WTC11 (cell line): ENCODE measurements at places on chromosomes 4 and X. TPM values are rescaled to one million over a fixed set of nuclear protein-coding genes. Genes with fewer than 3 reads are reported as not detected.

GRCh38 chrX:110346681-110347080 lies 12.0 kb upstream of the RTL9 start:
- no peaks in the 10 kb centered on the region for H3K4me1 ChIP-seq
- no peaks in the 10 kb centered on the region; the same call in 1 of the 2 replicates for H3K27me3 ChIP-seq
- no peak overlapping the region for H3K27ac ChIP-seq
- no peaks in the 10 kb centered on the region for H3K36me3 ChIP-seq
- no peak overlapping the region for H3K4me3 ChIP-seq

DNA sequence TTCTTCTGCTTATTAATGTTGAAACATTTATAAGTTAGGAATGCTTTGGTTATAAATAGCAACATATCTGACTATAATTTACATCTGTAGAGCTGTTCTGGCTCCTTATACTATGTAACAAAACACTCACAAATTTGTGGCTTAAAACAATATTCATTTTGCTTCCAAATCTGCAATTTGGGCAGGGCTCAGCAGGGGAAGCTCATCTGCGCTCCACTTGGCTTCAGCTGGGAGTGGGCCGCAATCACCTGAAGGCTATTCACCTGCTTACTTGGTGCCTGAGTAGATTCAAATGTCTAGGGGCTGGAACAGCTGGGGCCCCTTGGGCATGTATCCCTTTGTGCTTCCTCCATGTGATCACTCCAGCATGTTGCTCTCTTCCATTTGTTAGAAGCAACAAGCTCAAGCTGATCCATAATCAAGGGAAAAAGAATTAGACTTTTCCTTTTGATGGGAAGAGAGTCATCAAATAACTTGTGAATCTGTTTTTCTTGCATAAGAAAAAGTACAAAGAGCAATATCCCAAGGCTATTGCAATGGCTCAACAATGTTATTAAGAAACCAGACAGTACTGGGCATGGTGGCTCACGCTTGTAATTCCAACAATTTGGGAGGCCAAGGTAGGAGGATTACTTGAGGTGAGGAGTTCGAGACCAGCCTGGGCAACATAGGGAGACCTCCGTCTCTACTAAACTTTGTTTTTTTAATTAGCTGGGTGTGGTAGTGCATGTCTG lies 34.8 kb upstream of the CBR4 start:
- no peak overlapping the region for H3K27ac ChIP-seq
- H3K27me3 ChIP-seq = no peaks in the 10 kb centered on the region
- H3K36me3 ChIP-seq = no peaks in the 10 kb centered on the region
- peaks cover 11% of the 10 kb centered on the region for H3K4me1 ChIP-seq
- no peak for DNase-seq

- H3K4me1 ChIP-seq = peaks cover 11% of the 10 kb centered on the region
- H3K27me3 ChIP-seq = no peaks in the 10 kb centered on the region
- H3K27ac ChIP-seq = no peak overlapping the region
- H3K4me3 ChIP-seq = no peak overlapping the region
- no peak for DNase-seq
Measured at GRCh38 chr4:167028976-167029375, 205.3 kb downstream of the SPOCK3 start.

- H3K27ac ChIP-seq = no peak overlapping the region
- H3K4me1 ChIP-seq = peaks cover 10% of the 10 kb centered on the region
- DNase-seq = peak; percentile 65
Measured at GRCh38 chrX:152821145-152821765, 9.3 kb downstream of the CETN2 start.

- peak; percentile 26 for DNase-seq
- H3K36me3 ChIP-seq = peaks cover 26% of the 10 kb centered on the region
- peak overlapping the region; percentile 94 for H3K27ac ChIP-seq
- H3K27me3 ChIP-seq = no peaks in the 10 kb centered on the region
Measured at GRCh38 chrX:12978205-12979025, 3.5 kb downstream of the TMSB4X start.

The FGF5 gene
- not detected in 3 replicates for total RNA-seq

The CSAG3 gene
- total RNA-seq = 13.0 to 14.1 TPM (median 13.2 TPM) in 3 replicates

GRCh38 chrX:30874851-30875250 lies 14.2 kb downstream of the TAB3 start:
- no peak for DNase-seq
- H3K27ac ChIP-seq = no peak overlapping the region; the same call in 1 of the 2 replicates
- no peaks in the 10 kb centered on the region for H3K36me3 ChIP-seq
- peaks cover 21% of the 10 kb centered on the region for H3K4me1 ChIP-seq

The VCX3A gene
- total RNA-seq = 0.25 to 0.76 TPM (median 0.55 TPM) in 3 replicates

GRCh38 chrX:129781134-129781672 lies 1.5 kb downstream of the SASH3 start:
- 0 out of 2 replicates have a peak, but pooled peaks cover 2% of the 10 kb centered on the region for H3K4me1 ChIP-seq
- no peak overlapping the region for H3K4me3 ChIP-seq
- no peak for DNase-seq
- no peak overlapping the region for H3K27ac ChIP-seq
- H3K27me3 ChIP-seq = no peaks in the 10 kb centered on the region; the same call in 1 of the 2 replicates
- H3K36me3 ChIP-seq = no peaks in the 10 kb centered on the region

DNA sequence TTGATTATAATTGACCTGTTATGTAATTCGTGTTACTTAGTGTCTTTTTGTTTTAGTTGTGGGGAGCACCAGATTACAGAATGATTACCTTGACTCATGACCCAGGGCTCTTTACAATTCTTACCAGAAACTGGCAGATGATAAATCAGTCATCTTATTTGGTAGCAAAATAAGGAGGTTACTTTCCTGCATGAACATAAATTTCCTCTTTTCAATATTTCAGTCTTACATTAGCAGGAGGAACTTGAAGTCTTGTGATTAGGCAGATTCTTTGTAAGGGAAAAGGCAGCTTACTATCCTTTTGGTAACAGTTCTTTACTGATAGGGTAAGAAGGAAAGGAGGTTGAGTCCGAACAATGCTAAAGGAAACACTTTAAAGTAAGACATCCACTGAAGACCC lies 26.0 kb upstream of the SLC25A5 start:
- no peak for DNase-seq
- no peaks in the 10 kb centered on the region for H3K36me3 ChIP-seq
- no peak overlapping the region for H3K27ac ChIP-seq
- no peaks in the 10 kb centered on the region for H3K27me3 ChIP-seq

The TEX13B gene
- 3.4 to 3.9 TPM (median 3.4 TPM) in 3 replicates for total RNA-seq

GRCh38 chr4:11614426-11614825 lies 185.7 kb upstream of the HS3ST1 start:
- H3K27ac ChIP-seq = no peak overlapping the region
- no peak for DNase-seq
- no peaks in the 10 kb centered on the region for H3K4me1 ChIP-seq
- H3K36me3 ChIP-seq = peaks cover 40% of the 10 kb centered on the region
- H3K27me3 ChIP-seq = no peaks in the 10 kb centered on the region; the same call in 1 of the 2 replicates
- H3K4me3 ChIP-seq = no peak overlapping the region

DNA sequence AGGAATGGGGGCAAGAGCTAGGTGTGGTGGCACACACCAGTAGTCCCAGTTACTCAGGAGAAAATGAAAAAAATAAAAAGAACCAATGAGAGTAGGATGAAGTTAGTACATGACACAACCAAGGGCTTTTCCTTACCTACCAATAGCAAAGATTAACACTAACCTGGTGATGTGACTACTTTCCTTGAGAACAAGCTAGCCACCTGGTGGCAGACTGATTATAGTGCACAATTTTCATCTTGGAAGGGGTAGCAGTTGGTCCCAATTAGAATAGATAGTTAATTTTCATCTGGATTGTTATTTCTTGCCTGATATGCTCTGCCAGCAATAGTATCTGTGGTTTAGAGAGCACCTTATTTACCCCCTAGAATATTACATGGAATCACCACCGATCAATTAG lies 1216.8 kb upstream of the PABPC4L start:
- peak; percentile 12 for DNase-seq
- H3K4me3 ChIP-seq = no peak overlapping the region
- H3K27me3 ChIP-seq = no peaks in the 10 kb centered on the region
- peaks cover 8% of the 10 kb centered on the region for H3K4me1 ChIP-seq
- H3K27ac ChIP-seq = no peak overlapping the region

DNA sequence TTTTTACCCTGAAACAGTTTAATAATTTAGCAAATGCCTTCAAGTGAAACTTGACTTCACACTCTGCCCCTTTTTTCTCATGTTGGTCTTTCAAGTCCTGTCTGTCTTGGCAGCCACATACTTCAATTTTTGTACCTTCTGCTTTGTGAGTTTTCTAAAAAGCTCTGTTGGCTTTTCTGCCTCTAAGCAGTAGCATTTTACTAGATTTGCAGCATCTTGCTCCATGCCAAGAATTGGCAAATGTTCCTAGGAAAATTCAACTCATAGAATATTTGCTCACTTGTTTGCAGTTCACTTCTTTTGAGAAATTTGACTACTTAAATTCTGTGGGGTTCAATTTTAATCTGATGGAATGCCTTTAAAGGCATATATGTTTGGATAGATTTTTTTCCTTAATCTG lies 59.2 kb downstream of the FAM47A start:
- H3K27me3 ChIP-seq = peaks cover 2% of the 10 kb centered on the region; the same call in 1 of the 2 replicates
- H3K36me3 ChIP-seq = no peaks in the 10 kb centered on the region
- H3K4me1 ChIP-seq = no peaks in the 10 kb centered on the region
- DNase-seq = no peak

- H3K36me3 ChIP-seq = no peaks in the 10 kb centered on the region
- peak overlapping the region; percentile 90 for H3K4me3 ChIP-seq
- no peak overlapping the region for H3K27ac ChIP-seq
- H3K27me3 ChIP-seq = peaks cover 7% of the 10 kb centered on the region; the same call in 1 of the 2 replicates
- peaks cover 25% of the 10 kb centered on the region for H3K4me1 ChIP-seq
Measured at GRCh38 chrX:3712051-3712869, 1.2 kb downstream of the PRKX start.

DNA sequence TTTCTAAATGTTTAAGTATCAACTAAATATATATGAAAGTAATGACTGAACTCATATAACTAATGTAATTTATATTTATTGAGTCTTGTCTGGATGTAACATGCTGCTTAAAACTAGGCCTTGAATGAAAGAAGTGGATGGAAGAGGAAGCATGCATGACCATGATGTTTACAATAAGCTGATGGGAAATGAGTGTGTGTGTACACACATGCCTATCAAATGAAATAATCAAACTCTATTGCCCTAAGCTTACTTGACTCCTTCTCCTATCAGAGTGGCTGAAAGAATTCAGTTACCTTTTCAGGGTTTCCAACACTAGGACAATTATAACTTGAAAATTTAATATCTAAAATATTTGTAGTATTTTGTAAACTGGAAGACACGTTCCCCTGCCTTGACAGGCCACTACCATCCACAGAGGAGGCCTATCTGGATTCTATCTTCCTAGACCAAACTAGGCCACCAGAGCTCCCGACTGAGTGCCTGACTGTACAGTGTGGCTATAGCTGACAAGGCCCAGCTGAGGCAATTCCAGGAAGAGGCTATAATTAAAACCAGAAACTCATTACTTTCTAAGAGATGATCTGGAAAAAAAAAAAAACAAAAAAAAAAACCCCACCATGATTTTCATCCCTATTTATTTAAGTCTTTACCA lies 7.6 kb downstream of the ARSJ start:
- H3K27ac ChIP-seq = no peak overlapping the region
- no peaks in the 10 kb centered on the region for H3K36me3 ChIP-seq
- no peak for DNase-seq
- no peaks in the 10 kb centered on the region; the same call in 1 of the 2 replicates for H3K27me3 ChIP-seq
- H3K4me1 ChIP-seq = no peaks in the 10 kb centered on the region; the same call in 1 of the 2 replicates

DNA sequence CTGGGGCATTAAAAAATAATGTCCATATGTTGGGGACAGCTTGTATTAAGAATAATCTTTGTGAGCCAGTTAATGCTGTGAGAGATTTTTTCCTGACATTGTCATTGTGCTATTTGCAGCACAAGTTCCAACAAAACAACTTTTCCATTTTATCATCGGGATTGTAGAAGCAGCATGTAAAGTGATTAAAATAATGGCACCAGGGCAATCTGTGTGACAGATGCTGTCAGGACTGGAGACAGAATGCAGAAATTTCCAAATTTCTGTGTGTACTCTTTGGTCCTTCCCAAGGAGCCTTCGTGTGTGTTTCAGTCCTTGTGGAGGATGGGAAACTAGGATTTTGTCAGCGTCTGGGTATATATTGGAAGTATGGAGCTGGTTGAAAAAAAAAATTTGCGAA lies 101.5 kb upstream of the LIMCH1 start:
- no peak overlapping the region for H3K27ac ChIP-seq
- no peak overlapping the region for H3K4me3 ChIP-seq
- peaks cover 4% of the 10 kb centered on the region; the same call in 1 of the 2 replicates for H3K36me3 ChIP-seq
- peaks cover 31% of the 10 kb centered on the region for H3K27me3 ChIP-seq

- no peak overlapping the region for H3K27ac ChIP-seq
Measured at GRCh38 chrX:141652286-141652685, 46.3 kb downstream of the SPANXD start.

The MORC4 gene
- 2.8 to 4.6 TPM (median 3.0 TPM) in 3 replicates for total RNA-seq

- H3K27me3 ChIP-seq = no peaks in the 10 kb centered on the region; the same call in 1 of the 2 replicates
- no peak for DNase-seq
- H3K4me3 ChIP-seq = no peak overlapping the region
- H3K4me1 ChIP-seq = peaks cover 13% of the 10 kb centered on the region
- H3K36me3 ChIP-seq = no peaks in the 10 kb centered on the region; the same call in 1 of the 2 replicates
- H3K27ac ChIP-seq = no peak overlapping the region
Measured at GRCh38 chrX:112636951-112637581, 42.7 kb downstream of the LHFPL1 start.

The SHROOM3 gene
- 52.2 to 71.9 TPM (median 52.6 TPM) in 3 replicates for total RNA-seq

DNA sequence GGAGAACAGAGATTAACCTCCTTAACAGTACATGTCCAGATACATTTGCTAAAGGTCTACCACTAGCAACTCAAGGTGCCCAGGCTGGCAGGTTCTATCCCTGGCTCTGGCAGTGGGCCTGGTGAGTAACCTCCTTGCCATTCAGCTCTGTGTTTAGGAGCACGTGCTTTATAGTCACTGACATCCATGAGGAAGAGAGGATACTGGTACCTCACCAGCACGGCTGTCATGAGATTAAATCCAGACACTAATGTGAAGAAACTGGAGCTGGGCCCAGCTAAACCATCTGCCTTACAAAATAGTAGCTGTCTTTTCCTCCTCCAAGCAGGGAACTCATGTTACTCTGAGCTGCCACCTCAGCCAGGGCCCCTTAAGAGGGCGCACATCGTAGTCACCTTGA lies 45.3 kb downstream of the GPRASP3 start:
- no peak overlapping the region for H3K27ac ChIP-seq
- H3K4me3 ChIP-seq = no peak overlapping the region
- DNase-seq = no peak
- no peaks in the 10 kb centered on the region for H3K36me3 ChIP-seq

DNA sequence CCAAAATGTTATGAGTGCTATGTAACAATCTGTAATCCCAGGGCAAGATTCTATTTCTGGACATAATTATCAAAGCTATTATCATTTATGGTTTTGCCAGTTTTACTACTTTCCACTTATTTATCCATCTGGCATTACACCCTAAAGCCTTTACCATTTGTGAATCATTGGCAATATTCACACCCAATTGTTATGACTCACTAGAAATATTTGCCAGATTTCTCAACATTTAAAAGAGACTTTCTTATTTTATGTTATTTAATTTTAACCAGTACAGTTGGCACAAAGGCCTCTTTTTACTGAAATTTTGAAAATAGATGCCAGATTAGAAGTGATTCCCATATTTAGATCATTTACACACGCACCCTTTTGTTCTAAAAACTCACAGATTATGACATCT lies 242.7 kb upstream of the WDFY3 start:
- H3K27ac ChIP-seq = no peak overlapping the region
- no peaks in the 10 kb centered on the region for H3K4me1 ChIP-seq
- no peak overlapping the region for H3K4me3 ChIP-seq

The MAGEB2 gene
- total RNA-seq = 0.21 to 0.35 TPM (median 0.23 TPM) in 3 replicates

The CXCL11 gene
- 0.20 TPM in 1 of 3 replicates, not detected in the others for total RNA-seq

GRCh38 chr4:37651781-37652377 lies 34.3 kb downstream of the RELL1 start:
- H3K27me3 ChIP-seq = peaks cover 31% of the 10 kb centered on the region
- no peak overlapping the region for H3K4me3 ChIP-seq
- H3K4me1 ChIP-seq = peaks cover 45% of the 10 kb centered on the region
- peaks cover 22% of the 10 kb centered on the region for H3K36me3 ChIP-seq

The PRAF2 gene
- 14.8 to 16.1 TPM (median 15.0 TPM) in 3 replicates for total RNA-seq
